Activated naive CD4-positive, alpha-beta T cell treated with anti-CD3 and anti-CD28 coated beads, Interleukin-2, amount 50 U/mL, for 72 hours (primary cell): ENCODE measurements at places on chromosomes 2 and 18.

DNA sequence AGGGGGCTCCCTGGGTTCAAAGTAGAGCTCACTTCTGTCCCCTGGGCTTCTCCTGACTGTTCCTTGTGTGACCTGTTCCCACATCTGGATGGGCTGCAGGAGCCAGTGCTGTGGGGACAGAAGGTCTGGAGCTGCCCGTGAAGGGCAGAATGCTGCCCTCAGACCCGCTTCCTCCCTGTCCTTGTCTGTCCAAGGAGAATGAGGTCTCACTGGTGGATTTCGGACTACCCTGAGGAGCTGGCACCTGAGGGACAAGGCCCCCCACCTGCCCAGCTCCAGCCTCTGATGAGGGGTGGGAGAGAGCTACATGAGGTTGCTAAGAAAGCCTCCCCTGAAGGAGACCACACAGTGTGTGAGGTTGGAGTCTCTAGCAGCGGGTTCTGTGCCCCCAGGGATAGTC lies 15.5 kb downstream of the EMX1 start:
- DNase-seq = no peak

DNA sequence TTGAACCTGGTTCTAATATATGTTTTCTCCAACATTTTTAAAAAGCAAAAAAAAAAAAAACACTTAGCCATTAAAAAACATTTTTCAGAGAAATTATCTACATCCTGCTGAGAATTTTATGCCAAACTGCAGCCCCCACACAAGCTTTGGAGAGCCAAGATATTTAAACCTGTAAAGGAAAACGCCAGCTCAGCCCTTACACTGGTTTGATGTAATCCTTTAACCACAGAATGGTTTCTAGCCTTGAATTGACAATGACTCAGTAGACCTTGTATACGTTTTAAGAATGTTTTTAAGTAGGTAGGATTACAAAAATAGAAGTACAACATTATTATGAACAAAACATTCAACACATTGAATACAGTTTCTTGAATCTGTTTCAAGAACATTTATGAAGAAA lies 113.6 kb downstream of the BABAM2 start:
- no peak for DNase-seq

DNA sequence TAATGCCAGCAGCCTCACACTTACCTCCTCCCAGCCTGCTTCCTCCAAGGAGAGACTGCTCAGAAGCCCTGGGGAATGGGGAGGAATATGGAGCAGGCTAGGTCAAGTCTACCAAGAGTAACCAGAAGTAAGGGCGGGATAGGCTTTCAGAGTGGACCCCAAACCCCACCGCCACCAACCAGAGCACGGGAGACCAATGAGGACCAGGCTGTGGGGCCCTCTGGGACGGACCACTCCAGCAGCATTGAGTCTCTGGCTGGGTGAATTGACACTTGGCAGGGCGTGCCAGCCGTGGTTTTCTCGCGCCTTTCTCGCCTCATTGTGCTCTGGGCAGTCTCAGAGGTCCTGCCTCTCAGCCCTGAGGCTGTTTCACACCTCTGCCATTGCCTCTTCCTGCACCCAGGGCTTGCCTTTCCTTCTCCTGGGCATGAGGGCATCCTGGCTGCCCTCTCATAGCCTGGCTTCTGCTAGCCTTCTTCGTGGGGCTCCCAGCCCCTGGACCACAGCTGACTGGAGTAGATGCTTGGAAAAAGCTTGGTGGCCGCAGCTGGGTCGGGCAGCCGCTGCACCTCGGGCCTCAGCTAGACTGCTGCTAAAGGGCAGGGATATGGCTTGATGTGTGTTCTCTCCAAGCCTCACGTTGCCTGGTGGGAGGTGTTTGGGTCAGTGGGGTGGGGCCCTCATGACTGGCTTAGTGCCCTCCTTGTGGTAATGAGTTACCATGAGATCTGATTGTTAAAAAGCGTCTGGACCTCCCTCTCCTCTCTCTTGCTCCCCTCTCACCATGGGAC lies 40.5 kb upstream of the HS6ST1 start:
- DNase-seq = no peak

- no peak for DNase-seq
These were observed 91.1 kb downstream of the CABLES1 start for GRCh38 chr18:23226391-23226790.

DNA sequence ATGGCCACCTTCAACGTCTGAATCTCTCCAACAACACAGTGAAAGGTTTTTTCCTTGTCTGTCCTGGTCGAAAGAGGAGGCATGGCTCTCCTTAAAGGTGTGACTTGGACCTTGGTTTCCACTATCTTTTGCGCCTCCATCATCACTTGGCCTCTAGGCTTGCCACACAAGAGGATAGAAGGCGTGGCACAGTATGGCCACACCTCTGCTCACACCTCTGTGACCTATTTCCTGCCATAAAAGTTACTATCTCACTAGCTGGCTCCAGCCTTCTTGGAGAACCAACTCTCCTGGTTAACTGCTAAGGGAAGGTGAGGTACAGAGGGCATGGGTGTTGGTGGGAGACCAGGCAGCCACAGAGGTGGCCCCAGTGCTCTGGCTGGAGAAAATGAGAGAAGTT lies 165.9 kb downstream of the UXS1 start:
- DNase-seq = no peak

DNA sequence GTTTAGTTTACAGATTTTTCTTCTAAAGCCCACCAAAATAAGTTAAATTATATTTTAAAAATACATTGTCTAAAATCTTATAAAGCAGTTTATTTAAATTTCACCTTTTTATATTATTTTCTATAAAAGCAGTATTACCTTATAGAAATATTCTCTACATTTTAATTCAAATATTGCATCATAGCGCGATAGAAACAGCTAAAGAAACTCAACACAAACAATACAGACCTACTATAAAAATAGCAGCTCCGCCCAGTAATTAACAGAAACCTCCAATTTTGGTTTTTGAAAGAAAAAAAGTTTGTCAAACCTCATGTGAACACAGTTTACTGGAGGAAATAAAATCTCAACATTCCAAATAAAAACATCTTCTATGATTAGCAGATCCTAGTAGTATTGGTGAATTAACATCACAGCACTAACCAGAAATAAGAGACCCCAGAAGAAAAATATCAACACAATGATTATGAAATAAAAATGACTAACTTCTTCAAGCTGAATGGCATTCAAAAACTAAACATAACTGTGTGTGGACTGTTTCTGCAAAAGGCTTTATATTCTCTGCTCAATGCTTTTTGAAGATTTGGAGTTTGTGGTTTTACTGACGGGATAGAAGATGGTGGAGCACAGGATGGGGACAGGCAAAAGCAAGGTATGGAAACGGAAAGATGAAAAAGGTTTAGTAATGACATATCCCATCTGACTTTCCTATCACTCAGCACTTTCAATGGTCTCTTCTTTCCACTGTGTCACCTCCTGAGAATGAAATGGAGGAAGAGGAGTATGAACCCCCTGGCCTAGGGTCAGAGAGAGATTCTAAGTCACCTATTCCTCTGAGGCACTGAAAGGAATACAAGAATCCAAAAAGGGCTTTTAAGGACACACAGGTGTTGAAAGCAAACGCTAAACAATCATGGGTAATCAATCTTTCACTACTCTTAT lies 17.5 kb downstream of the MAP4K3 start:
- no peak for DNase-seq

DNA sequence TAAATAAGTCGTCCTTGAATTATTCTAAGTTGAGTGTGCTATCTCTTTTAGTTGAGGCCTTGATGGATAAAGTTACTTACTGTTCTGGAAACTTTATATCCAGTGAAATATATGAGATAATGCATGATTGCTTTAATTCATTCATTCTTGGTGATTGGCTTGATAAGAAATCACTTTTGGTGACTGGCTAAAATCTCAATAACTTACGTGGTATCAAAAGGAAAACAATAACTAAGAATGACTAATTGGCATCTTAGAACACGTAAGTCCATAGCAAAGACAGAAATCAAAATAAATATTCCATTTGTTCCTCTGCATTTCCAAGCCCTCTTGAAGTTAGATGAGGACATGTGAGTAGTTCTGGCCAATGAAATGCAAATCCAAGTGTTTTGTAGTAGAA lies 251.6 kb downstream of the NUP35 start:
- no peak for DNase-seq

- peak; percentile 68 for DNase-seq
These were observed 11.4 kb downstream of the ID2 start for GRCh38 chr2:8693157-8693821.

GRCh38 chr2:48423376-48423775 lies 106.6 kb upstream of the STON1 start:
- no peak for DNase-seq

- no peak for DNase-seq
These were observed 34.5 kb downstream of the KCNG3 start for GRCh38 chr2:42459296-42459695.

DNA sequence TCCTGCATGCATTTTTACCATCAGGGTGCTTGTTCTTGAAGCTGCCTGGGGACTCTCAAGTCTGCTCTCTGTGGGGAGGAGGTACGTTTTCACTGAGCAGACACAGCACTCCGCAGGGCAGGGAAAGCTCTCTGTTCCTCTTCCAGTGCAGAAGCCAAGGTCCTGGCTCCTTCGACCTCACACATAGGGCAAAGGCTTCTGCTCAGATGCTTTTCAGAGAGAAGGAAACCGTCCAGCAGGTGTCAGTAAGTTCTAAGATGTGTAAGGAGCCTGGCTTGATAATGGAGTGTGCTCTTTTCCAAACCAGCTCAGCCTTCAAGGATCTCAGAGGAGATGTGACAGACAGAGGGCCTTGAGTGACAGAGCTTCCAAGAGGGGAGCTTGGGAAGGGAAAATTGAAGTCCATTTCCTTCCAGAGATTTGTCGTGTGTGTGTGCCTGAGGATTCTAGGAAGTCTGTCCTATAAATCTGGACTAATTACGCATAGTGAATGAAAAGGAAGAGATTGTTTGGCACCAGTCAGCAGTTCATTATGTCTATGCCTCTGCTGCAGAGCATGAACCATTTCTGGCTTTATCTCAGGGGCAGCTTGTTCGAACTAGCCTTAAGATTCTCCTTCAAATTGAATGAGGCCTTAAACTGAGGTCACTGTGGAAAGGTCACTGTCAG lies 67.3 kb upstream of the UPP2 start:
- DNase-seq = no peak

DNA sequence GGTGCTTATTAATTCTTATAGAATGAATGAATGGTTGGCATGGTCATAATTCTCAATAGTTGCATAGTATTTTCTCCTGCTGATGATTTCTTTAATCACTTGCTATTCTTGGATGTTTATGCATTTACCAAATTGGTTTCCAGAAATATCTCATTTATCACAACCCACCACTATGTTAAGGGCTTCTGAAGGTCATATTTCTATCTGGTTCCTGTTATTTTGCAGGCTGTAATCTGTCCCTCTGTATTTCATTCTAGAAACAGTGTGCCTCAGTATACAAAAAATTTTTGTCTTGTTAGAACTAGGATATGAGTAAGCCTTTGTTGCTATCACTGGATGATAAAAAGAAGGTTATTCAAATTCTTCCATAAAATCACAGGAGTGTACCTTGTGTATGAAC lies 6.1 kb upstream of the ATP8B1 start:
- no peak for DNase-seq

DNA sequence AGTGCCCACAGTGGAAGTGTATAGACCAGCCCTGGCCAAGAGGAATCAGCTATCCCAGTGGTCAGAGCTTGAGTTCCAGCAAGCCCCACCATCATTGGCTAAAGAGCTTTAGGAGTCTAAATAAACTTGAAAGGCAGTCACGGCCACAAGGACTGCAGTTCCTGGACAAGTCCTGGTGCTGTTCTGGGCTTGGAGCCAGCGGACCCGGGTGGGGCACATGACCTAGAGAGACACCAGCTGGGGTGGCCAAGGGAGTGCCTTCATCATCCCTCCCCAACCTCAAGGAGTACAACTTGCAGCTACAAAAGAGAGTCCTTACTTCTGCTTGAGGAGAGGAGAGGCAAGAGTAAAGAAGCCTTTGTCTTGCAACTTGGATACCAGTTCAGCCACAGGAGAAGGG lies 439.8 kb upstream of the TMEFF2 start:
- DNase-seq = no peak

DNA sequence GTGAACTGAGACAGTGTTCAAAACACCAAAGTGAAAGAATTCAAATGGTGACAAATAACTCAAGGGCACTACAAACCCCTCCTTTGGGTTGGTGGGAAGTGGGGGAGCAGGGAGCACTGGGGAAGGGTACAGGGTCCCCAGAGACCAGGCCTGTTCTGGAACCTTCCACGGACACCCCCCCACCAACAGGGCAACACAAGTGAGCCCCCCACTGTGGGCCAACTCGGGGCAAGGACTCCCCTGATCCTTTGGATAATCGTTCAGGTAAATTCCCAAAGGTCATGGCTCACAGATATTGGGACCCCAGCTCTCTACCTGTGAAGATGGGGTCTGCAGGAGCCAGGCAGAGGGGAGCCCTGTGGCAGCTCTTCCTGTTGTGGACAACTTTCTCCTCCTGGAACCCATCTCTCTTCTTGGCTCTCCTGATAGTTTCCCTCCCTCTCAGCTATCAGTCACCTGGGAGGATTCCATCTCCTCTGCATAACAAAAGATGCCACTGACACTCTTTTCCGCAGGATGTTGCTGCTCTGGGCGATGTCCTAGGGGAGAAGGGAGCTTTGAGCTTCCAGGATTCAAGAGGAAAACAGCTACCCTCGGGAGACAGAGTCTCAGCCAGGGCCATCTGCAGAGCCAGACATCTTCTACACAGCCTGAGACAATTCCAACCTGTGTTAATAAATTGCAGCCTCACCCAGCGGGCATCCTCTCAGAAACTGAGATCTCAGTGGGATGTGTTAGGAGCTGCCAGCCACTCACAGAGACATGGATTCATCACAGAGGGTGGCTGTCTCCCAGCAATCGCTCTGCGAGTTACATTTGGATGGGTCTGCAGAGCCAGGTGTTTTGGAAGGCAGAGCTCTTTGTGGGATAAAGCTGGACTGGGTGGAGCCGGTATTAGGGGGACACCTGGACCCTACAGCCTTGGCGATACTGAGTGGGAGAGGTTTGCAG lies 35.4 kb downstream of the MBP start:
- no peak for DNase-seq

- DNase-seq = peak; percentile 7
These were observed 750 bp downstream of the NPAS2 start for GRCh38 chr2:100820523-100821254.

- no peak for DNase-seq
These were observed 53.4 kb upstream of the PROKR1 start for GRCh38 chr2:68589963-68590362.

DNA sequence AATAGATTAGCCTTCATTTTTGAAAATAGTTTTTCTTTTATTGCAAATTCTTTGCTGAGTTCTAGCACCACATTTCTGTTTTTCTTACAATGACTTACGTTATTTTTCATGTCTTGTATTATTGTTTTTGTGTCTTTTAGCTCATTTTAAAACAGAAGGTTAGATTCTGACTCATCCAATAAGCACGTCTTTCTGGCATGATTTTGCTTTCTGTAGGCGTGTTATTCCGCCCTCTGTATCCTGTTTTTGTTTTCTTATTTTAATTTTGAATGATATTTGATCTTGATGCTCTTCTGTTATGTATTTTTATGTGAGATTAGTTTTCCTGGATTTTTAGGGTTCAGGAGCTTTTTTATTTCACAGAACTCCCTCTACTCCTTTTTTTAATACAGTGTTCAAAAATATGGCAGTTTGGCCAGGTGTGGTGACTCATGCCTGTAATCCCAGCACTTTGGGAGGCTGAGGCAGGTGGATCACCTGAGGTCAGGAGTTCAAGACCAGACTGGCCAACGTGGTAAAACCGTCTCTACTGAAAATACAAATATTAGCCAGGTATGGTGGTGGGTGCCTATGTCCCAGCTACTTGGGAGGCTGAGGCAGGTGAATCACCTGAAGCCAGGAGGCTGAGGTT lies 145.0 kb downstream of the CLIP4 start:
- no peak for DNase-seq

- no peak for DNase-seq
These were observed 405.3 kb upstream of the GALNT5 start for GRCh38 chr2:156852210-156852609.
